T-helper 22 cell (primary cell): ENCODE measurements at places on chromosomes 2 and 18.

GRCh38 chr2:74252862-74253261 is 54.4 kb downstream of the MTHFD2 start:
- no peak for DNase-seq

DNA sequence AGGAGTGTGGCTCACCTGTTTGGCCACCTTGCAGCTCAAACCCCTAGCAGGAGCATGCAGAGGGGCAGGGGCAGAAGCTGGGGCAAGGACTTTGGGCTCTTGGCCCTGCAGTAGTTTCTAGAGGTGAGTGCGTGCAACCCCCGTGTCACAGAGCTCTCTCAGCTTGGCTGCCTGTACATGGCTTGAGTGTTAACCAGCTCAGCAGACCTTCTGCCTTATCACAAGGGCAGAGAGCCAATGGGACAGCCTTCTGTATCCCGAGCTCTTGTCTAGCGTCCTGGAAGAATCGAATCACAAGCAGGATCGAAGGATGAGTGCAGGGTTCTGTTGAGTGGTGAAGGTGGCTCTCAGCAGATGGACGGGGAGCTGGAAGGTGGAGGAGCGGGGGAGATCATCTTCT is 120.3 kb upstream of the TMEM18 start:
- DNase-seq, result no peak

GRCh38 chr2:239143858-239144712 is 256.7 kb downstream of the HDAC4 start:
- DNase-seq, result no peak

DNA sequence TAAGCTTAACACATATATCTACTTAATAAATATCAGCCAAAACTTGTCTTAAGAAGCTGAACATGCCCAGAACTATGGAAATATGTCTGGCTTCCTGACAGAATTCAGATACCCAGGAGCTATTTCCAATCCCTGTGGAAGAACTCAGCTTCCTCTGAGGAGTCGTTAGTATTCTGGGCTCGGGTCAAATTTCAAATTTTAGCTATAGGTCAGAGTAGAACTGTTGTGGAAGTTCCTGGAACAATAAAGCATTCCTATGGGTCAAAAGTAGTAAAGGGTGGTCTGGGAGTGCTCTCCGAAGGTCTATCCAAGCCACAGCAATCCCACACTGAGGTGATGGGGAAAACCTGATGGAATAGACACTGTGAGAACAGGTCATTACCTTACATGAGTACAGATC is 342.7 kb upstream of the CHST9 start:
- DNase-seq, result no peak
